ENCODE measurements at places on chromosomes 3 and 15. TPM values are rescaled to one million over a fixed set of nuclear protein-coding genes. Genes with fewer than 3 reads are reported as not detected.

SCN5A gene
- total RNA-seq = 9.8 TPM

FAM43A gene
- 85.0 TPM for total RNA-seq

LRRIQ4 gene
- not detected for total RNA-seq

PRSS50 gene
- total RNA-seq = not detected

LEO1 gene
- total RNA-seq = 37.5 TPM

AGBL1 gene
- total RNA-seq = not detected

MASP1 gene
- total RNA-seq = 0.43 TPM

SLC24A5 gene
- not detected for total RNA-seq

TRAK1 gene
- 32.3 TPM for total RNA-seq

PPIB gene
- total RNA-seq = 883 TPM

PPM1L gene
- total RNA-seq = 0.98 TPM

All from dermis lymphatic vessel endothelial cell (primary cell).